Fibroblast of skin of right quadriceps (primary cell): ENCODE measurements at places on chromosomes 11 and 22.

DNA sequence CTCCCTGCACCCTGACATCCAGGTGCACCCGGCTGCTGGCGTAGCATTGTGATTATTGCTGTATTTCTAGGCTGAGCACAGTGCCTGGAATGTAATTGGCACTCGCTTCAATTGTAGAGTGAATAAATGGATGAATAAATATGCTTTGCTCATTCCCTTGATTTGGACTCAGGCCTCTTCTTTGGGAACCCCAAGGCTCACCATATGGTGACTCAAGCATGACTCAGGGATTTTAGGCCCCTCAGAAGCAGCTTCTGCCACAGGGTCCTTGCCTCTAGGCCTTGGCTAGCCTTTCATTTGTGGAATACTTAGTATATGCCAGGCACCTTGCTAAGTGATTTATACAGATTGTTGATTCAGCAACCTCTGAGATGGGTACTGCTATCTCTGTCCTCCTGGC is 78.9 kb downstream of the GRIK4 start:
- peak; percentile 30 for DNase-seq

DNA sequence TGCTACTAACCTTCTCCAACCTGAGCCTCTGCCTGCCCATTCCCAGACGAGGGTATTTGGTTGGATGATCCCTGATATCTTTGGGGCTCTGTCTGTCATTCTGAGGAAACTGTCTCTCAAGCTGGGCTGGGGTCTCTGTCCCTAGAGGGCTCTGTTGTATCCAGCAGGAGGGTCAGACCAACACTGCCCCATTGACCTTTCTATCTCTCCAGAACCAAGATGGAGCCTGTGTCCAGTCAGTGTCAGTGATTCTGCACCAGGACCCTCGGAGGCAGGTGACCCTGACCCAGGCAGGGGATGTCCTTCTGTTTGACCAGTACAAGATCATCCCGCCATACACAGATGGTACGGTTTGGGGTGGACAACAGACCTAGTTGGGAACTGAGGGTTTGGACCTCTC is 21.9 kb downstream of the OTOG start:
- no peak for DNase-seq

GRCh38 chr22:49755631-49756001 is 72.1 kb downstream of the BRD1 start:
- DNase-seq, result no peak

DNA sequence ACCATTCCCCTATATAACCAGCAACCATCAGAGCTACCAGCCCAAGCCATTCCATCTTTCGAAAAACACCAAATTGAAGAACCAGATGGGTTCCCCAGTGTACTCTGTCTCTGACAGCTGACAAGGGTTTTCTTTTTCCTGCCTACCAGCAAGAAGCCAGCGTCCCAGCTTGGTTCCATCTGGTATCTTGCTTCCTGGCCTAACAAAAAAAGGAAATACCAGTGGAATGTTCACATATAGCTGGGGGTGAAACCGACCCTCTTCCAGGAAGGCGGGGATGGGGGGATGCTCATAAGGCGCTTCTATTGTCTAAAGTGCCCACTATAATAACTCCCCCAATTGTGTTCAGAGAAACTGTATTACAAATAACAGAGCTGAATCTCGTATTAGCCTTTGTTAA is 172.3 kb downstream of the LDLRAD3 start:
- no peak for DNase-seq

GRCh38 chr22:44347080-44347479 is 34.3 kb upstream of the SHISAL1 start:
- no peak for DNase-seq

- no peak for DNase-seq
Observed at GRCh38 chr22:33476206-33476605, 418.0 kb upstream of the SYN3 start.

DNA sequence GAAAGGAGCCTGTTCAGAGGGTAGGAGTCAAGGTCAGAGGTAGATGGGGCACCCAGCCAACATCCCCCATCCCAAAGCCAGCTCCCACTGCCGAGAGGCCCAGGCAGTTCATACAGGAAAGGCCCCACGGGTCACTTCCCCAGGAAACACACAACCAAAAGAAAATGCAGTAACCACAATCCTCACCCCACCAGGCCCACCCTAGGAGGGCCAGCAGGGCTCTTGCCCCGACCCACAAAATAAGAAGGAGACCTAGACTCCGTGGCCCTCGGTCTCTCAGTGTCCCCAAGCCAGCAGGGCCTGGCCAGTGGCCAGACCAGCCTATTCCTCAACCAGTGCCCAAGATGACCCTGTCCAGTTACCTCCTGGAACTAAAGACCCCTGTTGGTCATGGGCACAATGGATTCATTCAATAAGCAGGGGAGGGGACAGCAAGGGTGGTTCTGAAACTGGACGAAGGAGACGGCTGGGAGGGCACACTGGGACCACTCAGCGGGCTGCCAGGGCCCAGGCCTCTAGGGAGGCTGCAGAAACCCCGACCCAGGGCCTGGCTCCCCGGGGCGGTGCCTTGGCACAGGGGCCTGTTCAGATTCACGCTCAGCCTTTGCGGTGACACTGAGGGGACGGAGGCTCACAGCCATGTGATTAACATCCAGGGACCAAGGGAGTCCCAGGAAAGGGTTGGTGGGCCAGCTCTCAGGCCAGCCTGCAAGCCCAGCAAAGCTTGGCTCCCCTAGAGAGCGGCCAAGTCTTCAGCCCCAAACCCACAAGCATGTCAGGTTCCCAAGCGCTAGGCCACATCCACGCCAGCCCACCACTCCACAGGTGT is 5.5 kb downstream of the RAB3IL1 start:
- no peak for DNase-seq

DNA sequence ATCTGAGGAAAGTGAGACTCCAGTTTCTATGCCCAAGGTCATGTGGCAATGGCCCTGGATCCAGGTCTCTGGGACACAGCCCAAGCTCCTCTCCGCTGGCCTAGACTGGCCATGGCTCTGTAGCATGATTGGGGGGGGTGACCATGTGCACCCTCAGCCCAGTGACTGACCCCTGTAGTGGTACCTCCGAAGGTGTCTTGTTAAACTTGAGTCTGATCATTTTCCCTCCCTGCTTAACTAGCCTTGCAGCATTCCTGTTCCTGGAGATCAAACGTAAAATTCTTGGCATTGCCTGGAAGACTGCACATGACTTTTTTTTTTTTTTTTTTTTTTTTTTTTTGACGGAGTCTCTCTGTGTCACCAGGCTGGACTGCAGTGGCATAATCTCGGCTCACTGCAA is 1116.0 kb downstream of the TBC1D22A start:
- no peak for DNase-seq

- DNase-seq, result no peak
Observed at GRCh38 chr11:114165326-114166230, 106.1 kb downstream of the ZBTB16 start.

DNA sequence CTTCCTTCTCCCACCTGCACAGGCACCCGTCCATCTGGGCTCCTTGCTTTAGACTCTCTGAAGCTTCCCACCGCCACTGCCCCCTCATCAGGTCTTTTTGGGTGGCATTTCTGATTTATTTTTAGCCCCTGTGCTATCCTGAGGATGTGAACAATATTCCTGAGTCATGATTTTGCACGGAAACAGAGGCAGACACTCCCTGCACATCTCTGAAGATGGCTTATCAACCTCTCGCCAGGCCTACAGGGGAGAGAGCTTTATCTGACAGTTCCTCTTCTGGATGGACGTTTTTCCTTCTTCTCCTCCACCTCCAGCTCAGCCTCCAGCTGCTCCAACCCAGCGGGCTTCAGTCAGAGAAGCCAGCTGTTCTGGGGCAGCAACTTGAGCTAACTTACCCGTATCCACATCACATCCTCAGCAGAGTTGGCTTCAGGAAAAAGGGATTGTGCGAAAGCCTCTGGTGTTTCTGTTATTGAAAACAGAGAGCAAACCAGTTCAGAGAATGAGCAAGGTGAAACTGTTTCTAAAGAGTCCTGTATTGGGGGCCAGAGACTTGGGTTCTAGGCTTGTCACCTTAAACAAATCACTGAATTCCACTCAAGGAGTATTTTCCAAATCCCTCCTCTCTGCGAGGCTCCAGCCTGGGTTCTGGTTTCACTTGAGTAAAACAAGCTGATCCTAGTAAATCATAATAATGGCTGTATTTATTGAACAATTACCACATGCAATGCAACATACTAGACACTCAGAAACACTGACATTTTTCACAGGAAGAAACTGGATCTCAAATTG is 33.1 kb upstream of the ETS1 start:
- DNase-seq, result peak; percentile 34
